AG04449 (cell line): ENCODE measurements at places on chromosomes 2 and 18.

DNA sequence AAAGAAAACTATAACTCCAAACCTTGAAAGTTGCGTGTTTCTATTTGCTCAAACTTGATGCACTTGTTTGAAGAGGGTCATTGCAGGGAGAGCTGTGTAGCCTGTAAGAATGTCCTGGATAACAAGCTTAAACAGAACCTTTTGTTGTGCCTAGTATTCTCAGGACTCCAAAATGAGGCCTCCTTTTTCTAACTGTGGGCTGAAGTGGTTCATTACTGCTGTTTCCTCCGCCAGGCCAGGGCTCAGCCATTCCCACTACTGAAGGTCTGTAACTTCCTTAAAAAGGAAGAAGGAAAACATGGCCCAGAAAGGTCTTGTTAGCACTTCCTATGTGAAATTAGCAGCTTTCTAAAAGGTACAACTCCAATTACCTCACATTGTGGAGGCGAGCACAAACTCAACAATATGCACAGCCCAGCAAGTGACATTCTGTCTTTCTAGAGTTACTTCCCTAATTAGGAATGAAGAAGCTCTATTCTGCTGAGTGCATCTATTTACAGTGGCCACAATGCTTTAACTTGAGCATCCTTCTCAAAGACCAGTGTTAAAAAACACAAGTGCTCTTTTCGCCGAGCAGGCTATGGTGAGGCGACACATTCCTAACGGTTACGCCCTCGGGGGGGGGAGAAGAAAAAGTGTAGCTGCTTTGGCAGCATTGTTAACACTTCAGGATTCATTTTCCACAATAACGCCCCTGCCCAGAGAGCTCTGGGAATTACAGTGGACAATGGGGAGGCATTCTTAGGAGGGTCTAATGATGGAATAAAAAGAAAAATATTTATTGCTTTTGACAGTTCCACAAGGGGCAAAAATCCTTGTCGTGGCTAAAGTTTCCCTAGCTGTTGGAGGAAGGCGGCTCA lies 136.9 kb upstream of the SIX3 start:
- DNase-seq: no peak

GRCh38 chr18:1147730-1148129 lies 243.1 kb downstream of the ADCYAP1 start:
- no peak for DNase-seq

GRCh38 chr2:121160366-121160765 lies 124.6 kb downstream of the TFCP2L1 start:
- DNase-seq: no peak

GRCh38 chr2:217588266-217588665 lies 414.5 kb downstream of the TNS1 start:
- DNase-seq: no peak

DNA sequence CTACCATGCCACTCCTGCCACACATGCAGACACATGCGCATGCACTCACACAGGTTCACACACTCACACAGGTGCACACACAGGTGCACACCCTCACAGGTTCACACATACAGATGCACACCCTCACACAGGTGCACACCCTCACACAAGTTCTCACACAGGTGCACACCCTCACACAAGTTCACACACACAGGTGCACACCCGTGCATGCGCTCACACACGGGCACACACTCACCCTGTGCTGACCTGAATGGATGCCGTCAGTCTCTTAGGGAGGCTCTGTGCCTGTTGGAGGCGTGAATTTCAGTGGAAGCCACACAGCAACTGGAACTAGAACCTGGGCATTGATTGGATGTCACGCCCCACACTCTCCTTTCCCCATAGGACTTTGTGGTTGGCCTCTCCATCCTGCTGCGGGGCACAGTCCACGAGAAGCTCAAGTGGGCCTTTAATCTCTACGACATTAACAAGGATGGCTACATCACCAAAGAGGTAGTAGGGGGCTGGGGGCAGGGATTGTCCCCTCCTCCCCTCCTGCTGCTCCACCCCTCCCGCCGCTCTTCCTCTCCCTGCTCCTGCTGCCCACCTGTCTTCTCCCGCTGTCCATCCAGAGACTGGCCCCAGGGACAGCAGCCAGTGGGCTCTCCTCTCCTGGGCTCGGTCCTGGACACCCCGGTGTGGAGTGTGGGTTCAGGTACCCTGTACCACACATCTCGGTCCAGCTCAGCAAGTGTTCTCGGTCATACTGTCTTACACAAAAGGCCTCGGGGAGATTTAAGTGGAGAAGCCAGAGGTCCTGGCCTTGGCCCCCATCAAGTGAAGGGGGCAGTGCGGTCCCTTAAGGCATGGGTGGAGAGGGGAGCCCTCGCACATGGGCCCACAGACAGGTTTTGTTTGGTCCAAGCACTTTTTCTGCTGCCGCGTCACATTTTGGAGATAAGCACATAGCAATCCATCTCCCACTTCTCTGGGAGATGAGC lies 21.0 kb upstream of the FAHD2A start:
- no peak for DNase-seq

DNA sequence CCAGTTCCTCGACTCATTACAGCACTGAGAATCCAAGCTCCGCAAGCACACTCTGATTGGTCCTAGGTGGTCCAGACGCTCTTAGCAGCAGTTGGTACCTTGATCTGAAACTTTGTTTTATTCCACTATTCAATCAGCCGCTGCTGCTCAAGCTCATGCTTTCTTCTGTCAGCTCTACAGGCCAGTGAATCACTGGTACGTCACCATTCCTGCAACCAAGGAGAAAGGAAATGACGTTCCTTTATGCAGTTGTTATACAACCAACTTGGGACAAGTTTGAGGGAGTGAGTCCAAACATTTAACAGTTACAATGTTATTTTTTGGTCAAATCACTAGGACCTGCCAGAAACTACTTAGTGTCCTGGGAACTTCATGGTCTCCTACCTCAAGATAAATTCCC lies 398.8 kb upstream of the TMEFF2 start:
- no peak for DNase-seq

DNA sequence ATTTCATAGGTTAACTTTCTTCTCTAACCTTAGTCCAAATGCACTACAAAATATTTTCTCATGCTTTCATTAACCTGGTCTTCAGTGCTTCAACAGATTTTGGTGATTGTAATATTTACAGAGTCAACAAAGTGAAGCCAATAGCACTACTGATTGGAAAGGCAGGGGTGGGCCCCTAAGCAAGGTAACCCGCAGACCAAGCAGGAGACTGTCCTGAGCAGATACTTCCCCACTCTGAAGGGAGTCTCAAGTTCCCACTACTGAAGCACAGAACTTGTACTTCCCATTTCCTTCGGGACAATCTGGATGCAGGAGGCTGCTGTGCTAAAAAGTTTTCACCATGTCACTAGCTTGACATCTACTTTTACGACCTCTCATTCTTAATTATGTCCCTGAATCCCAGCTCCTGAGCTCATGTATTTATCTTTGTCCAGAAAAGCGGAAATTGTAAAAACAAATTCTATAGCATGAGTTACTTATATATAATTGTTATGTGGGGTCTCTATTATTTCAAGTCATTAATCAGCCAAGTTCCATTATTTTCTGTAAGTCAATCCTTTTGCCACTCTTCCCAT lies 311.6 kb upstream of the REV1 start:
- DNase-seq: no peak

- DNase-seq: no peak
Observed at GRCh38 chr2:206422493-206422892, 20.8 kb upstream of the ADAM23 start.

DNA sequence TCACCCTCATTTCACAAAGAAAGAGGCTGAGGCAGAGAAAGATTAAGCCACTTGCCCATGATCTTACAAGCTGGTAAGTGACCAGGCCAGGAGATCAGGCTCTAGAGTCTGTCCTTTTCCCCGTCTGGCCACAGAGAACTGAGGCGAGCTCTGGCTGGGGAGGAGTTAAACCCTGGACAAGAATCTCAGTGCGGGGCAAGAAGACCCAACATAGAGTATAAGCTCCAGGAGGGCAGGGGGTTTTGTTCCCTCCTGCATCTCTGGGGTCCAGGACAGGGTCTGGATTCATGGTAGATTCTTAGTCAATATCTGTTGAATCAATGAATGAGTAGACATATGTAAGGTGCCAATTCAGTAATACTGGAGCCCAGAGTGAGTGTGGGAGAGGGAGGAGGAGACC lies 12.9 kb upstream of the INPP5D start:
- DNase-seq: no peak

- DNase-seq: no peak
Observed at GRCh38 chr2:239255628-239256349, 145.0 kb downstream of the HDAC4 start.

GRCh38 chr2:162623888-162624287 lies 214.7 kb downstream of the KCNH7 start:
- no peak for DNase-seq

DNA sequence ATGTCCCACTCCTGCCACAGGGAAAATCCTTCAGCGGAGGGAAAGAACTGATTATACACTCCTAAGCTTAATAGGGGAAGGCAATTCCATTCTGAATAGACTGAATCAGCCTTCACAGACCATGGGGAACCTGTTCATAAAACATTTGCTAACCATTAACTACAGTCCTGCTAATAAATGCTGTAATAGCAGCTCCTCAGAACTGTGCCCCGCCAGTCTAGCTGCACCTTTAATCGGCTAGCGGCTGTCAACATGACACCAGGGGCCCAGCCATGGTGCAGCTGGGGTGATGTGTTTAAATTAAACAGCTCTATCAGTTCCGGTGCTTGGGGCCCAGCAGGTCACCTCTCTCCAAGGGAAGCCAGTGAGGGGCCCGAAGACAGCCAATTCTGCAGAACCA lies 77.8 kb downstream of the GALNT14 start:
- no peak for DNase-seq

GRCh38 chr2:126635736-126636135 lies 20.2 kb upstream of the GYPC start:
- DNase-seq: no peak

GRCh38 chr2:129619471-129619870 lies 360.0 kb upstream of the RAB6C start:
- DNase-seq: no peak

DNA sequence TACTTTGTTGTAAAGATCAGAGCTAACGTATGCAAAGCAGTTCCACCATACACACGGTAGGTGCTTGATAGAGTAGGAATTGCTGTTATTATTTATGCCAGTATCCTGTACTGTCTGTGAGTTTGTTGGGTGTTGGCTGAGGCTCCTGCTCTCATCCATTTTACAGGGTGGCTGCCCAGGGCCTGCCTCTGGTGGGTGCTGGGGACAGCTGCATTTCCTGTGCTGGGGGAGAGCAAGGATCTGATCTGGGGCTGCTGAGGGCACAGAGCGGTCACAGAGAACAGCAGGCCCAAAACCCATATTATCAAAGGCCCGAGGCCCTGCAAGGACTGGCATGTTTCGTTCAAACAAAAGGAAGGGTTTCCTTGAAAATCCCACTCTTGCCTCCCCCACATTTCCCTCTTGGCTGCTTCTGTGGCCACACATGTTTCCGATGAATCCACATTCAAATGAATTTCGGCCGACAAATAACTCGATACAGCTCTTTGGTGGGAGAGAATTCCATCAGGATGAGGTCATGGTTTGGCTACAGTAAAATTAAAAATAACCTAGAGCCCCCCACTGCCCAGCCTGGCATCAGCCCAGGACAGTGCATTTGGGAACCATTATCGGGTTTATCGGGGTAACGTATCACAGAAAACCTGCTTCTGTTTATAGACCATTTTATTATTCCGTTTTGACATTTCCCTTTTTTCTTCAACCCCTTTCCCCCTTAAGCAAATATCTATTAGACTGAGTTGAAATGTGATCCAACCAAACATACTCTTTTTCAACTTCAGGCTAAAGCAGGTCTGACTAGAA lies 143.4 kb downstream of the CYRIA start:
- DNase-seq: no peak

DNA sequence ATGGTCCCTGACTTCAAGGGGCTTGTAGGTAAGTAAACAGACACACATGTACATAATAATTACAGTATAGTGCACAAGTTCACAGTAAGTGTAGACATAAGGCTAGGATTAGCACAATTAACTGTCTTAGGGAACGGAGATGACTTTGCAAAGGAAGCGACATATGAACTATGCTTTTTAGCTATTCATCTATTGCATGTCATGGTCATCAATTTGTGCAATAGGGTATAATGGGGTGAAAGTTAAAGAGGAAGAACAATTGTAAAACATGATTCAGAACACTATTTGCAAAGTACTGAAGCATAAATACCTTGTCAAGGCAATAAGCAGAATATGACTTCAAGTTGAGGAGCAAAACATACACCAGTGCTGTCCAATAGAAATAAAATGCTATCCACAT lies 112.3 kb upstream of the SLC8A1 start:
- DNase-seq: no peak

DNA sequence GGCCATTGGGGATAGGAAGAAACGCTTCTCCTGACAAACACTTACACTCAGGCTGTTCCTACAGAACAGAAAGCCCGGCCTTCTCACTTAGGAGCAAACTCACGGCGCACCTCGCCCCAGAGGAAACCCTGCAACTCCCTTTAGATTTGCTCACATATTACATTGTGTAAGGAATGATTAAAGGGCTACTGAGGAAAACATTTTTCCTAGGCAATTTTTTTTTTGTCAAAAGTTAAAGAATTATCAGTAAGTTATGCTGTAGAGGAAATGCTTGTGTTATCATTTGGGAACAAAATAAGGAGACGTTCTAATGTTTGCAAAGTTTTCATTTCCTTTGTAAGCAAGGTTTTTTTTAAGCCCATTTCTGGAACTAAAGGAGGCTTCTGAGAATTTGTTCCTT lies 264.1 kb downstream of the HDAC4 start:
- no peak for DNase-seq

GRCh38 chr18:5824370-5824984 lies 70.8 kb downstream of the TMEM200C start:
- DNase-seq: no peak

DNA sequence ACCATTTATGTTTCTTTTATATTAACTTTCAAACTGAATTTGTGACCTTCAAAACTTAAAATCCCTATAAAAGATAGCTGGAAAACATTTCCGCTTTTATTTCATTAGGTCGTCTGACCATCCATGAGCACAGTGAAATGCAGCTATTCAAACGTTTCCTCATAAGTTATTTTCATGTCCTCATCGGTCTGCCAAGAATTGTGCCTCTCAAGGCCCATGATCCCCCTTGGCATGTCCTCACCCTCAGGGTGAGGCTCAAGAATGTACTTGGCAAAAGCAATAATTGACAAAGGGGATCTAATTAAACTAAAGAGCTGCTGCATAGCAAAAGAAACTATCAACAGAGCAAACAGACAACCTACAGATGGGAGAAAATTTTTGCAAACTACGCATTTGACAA lies 12.4 kb downstream of the SLC66A2 start:
- DNase-seq: no peak

DNA sequence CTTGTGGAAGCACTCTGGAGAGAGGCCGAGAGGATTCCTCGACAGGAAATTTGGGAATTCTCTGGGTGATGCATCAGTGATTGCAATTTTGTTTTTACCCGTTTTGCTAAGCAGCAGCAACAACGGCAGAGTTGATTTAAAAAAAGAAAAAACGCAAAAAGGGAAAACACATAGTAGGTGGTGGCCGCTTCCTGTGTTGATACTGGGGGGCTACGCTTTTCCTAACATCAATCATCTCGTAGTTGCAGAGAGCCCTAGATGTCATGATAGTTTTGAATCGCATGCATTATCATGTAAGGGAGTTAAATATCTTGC lies 271 bp upstream of the RBM43 start:
- DNase-seq: no peak
